ENCODE measurements at places on chromosomes 2 and 18.

DNA sequence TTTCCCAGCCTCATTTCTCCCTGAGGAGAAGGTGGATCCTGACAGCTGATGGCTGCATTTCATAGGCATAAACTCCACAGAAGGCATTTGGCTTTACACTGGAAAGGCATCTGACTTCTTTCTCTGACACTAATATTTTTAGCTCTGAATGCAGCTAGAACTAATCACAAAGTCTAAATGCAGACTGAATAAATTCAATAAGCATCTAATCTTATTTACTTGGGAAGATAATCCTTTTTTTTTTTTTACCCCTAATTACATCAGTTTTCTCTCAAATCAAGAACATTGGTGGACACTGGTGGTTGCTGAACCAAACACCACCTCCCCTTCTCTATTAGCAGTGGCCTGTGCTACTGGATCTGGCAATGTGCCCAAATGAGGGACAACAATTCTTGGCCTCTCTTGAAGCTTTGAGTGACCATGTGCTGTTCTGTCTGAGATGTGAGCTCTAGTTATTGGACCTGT, 50.9 kb upstream of the CD226 start:
- DNase-seq = no peak

DNA sequence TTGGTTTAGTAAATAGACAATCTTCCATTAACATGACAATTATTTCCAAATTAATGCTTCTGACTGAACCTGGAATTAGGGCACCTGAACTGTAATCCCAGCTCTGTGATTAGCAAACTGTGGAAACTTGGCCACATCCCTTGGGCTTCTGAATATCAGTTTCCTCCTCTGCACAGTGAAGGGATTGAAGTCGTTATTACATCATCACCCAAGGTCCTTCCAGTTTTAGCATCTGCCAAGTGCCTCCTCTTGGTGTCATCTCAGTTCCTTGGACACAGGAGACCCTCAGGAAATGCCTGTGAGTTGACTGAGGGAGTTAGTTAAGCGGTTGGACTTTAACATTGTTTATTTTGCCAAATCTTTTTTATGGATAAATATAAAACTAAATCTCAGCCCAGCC, 64.8 kb downstream of the MOGAT1 start:
- no peak for DNase-seq

- no peak for DNase-seq
These were observed 113.9 kb downstream of the MYO1B start for GRCh38 chr2:191359133-191359532.

DNA sequence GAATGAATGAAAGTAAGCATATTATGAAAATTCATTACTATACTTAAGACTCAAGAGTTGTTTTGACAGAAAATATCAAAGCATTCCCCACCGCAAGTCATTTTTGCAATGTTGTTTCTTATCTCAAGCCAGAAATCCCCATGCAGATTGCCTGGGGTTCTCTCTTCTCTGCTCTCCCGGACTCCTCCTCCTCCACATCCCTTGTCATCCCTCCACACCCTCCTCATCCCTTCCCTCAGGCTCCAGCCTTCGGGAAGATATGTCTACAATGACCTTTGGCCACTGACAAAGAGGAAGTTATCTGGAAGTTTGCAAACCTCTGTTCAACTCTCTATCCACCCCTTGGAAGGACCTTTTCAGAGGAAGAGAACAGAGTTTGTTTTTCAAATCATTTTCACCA, 11.9 kb downstream of the TFCP2L1 start:
- DNase-seq = no peak

DNA sequence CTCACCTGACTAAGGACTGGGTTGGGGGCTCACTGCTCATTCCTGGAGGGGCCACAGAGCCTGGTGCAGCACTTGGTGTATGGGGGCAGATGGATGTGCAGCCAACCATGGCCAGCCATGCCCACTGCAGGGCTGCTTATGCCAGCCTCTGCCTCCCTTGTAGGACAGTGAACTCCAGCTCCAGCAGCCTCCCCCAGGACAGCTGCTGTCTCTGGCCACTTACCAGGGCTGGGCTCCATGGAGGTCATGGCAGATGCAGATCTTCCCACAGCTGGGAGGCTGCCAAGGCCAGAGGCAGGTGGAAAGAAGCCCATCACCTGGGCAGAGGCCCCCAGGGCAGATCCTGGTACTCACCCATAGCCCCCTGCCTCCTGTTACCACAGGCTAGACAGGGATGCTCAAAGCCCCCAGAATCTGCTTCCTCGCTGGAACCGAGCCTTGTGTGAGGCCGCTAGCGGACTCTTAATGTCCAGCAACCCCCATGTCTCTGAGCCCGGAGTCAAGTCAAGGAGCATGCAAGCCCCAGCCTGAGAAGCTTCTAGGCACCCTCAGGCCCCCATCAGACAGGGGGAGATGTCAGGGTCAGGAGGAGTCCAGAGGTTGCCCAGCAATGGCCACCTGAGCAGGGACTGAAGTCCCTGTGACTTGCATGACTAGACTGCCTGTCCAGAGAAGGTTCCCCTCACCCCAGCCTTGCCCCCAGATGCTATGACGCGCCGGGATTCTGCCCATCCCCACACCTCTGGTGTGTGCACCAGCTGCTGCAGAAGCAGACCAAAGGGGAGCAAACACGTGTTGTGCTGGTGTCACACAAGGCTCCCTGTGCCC, 123.6 kb downstream of the TWIST2 start:
- no peak for DNase-seq

- no peak for DNase-seq
These were observed 88.0 kb downstream of the HNRNPLL start for GRCh38 chr2:38514603-38515154.

DNA sequence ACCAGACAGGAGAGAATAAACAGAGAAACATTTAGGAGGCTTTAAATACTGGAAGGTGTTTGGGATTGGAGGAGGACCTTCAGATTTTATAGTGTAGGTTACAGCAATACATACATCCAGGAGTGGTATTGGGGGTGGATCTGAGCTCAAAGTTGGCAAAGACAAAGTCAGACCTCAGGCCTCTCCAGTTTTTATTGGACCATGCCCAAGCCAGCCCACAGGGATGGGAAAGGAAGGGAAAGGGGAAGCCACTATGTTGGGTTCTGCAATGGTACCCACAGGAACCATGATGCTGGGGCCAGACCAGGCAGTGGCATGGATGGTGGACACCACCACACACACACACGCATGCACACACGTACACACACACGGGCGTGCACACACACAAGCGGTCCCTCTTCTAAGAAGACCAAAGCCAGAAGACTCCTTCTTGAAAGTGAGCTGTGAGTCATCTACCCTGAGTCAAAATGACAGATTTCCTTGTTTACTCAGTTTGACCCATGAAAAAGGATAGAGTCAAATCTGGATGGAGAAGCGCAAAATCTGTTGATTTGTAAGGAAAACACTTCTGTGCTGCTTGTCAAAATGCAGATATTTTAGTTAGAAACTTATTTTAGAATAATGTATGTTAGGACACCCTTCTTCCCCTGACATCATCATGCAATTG, 87.9 kb downstream of the TRABD2A start:
- DNase-seq = no peak

- no peak for DNase-seq
These were observed 6.9 kb downstream of the ACYP2 start for GRCh38 chr2:54122171-54122935.

DNA sequence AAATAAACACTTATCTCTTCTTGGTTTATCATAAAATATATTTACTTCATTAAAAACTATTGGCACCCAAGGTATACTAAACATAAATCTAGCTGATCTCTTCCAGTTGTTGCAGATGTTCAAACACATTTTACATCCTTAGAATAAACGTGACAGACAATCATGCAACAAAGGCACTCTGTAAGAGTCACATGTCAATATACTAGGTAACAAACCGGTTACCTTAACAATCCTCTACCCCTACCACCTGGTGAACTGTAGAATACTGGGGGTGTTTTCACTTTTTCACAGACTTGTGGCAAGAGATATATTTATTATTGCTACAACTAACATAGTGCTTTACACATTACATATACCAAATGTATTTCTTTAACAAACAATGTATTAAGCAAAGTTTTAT, 15.8 kb downstream of the STK17B start:
- DNase-seq = no peak

- no peak for DNase-seq
These were observed 783.6 kb downstream of the DCDC2C start for GRCh38 chr2:4486971-4487370.

- no peak for DNase-seq
These were observed 72.3 kb downstream of the MCFD2 start for GRCh38 chr2:46843316-46843715.

DNA sequence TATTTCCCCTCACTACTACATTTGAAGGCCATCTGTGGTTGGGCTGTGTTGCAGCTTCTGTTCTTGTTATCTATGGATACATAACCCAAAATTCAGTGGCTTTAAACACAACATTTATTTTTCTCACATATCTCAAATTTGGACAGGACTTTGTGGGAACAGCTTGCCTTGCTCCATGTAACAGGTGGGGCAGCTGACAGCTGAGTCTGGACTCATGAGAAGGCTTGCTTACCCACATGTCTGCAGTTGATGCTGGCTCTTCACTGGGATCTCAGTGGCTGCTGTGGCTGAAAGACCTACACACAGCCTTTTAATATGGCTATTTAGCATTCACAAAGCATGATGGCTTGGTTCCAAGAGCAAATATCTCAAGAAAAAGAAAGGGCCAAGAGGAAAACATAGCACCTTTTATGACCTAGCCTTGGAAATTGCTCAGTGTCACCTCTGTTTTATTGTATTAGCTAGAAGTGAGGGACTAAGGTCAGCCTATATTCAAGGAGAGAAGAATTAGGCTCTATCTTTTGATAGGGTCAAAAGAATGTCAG, 296.8 kb upstream of the ZNF521 start:
- DNase-seq = no peak

- no peak for DNase-seq
These were observed 169.0 kb downstream of the PRPF40A start for GRCh38 chr2:152548111-152548875.

- peak; percentile 63 for DNase-seq
These were observed 76.7 kb downstream of the MRPS9 start for GRCh38 chr2:105114551-105114950.

GRCh38 chr2:159589286-159589685, 27.1 kb downstream of the BAZ2B start:
- no peak for DNase-seq

GRCh38 chr2:218000136-218000535, 2.7 kb downstream of the TNS1 start:
- no peak for DNase-seq

DNA sequence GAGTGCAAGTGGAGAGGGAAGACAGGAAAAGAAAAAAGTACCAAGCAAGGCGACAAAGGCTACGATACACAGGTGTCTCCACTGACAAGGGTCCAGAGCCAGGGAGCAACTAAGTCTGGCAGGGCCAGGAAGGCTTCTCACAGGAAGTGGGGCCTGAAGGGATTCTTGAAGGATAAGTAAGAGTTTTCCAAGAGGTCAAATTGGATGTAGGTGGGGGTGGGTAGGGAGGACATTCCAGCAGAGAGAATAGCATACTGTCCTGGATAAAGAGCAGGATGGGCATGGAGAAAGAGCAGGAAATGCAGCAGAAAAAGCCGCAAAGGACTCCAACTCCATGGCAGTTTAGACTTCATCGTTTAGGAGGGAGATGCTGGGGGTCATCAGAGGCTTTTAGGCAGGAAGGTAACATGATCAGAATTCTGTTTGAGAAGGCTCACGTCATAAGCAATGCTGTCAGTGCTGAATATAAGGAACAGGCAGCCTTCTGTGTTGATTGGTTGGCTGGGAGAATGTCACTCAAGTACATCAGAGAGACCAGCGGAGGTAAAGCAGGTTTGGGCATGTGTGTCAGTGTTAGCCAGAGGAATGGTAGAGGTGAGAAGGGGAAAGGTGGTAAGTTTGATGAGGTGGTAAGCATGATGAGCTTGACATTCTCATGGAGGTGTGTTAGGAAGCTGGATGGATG, 35.1 kb downstream of the ARHGAP25 start:
- no peak for DNase-seq

DNA sequence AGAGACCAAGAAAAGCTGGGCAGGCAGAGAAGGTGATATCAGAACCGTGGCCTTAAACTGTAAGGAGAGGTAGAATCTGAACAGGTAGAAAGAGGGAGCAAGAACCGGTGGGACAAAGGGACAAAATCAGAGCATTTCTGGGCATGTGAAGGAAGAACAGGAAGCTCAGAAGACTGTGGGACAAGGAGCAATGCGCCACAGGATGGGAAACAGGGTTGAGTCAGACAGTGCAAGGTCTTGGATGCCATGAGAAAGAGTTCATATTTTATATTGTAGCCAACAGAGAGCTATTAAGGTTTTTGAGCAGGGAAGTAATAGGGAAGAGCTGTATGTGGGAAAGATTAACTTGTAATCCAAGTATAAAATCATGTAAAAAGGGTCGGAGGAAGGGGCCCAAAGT, 106.4 kb upstream of the UGP2 start:
- no peak for DNase-seq

DNA sequence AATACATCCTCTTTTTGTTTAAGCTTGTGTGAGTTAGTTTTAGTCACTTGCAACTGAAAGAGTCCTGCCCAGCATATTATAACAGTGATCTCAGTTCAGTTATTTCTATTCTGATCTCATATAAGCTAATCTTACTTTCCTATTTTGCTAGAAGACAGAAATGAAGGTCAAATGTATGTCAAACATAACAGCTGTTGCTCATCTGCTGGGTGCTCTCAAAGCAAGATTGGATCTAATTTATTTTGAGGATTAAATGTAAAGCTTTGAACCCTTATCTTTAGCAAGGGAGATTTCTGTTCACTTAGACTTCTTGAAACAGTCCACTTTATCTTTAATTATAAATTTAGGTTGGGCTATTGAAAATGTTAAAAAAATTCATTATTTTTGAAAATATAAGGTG, 31.2 kb downstream of the CRYGD start:
- no peak for DNase-seq

DNA sequence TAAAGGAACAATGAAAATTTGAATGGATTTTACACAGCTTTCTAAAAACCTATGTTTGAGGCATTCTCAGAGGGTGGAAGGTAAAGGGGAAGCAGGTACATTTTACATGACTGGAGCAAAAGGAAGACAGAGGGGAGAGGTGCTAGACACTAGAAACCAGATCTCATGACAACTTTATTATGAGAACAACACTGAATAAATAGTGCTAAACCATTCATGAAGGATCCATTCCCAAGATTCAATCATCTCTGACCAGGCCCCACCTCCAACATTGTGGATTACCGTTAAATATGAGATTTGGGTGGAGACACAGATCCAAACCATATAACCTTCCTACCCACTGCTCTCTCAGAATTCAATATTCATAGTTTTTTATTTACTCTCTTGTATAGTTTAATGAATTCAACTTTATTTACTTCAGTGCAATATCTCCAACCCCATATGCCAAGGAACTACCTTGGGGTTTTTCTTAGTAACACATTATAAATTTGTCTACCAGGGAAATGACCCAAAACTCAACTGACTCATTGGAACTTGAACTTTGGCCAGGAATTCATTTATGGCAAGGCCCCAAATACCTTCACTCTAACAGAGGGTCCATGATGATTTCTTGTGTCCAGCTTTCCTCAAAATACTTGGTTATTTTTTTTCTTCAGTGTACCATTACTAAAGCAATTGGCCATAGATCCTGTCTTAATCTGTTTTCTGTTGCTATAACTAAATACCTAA, 317.8 kb downstream of the GULP1 start:
- no peak for DNase-seq

All from NCI-H524 treated with DMSO at 0.1 percent for 48 hours (cell line).